ENCODE measurements at places on chromosomes 13 and 19. TPM values are rescaled to one million over a fixed set of nuclear protein-coding genes. Genes with fewer than 3 reads are reported as not detected.

DNA sequence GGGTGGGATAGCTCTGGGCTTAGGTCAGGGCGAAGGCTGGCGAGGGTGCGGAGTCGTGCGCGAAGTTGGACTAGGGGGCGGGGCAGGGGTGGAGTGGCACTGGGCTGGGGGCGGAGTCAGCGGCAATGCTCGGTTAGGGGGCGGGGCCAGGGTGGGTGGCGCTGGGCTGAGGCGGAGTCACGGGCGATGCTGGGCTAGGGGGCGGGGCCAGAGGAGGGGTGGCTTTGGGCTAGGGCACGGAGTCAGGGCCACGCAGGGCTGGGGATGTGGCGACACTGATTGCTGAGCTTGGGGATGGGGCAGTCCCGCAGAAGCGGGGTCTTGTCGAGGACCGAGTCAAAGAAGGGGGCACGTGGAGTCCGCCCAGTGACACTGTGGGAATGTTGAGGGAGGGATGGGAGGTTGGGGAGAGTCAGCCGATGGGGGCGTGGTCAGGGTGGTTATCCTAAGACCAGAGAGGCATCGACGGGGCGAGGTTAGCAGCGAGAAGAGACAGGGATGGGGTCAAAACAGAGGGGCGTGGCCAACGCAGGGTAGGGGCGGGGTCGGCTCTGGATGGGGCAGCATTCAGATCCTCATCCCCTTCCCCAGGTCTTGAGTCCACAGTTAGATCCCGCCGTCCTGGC, 8.7 kb downstream of the HOMER3 start:
- DNase-seq: no peak
- peaks cover 13% of the 10 kb centered on the region for H3K4me1 ChIP-seq
- peaks cover 53% of the 10 kb centered on the region for H3K36me3 ChIP-seq
- H3K27ac ChIP-seq: no peak overlapping the region
- H3K4me3 ChIP-seq: peak overlapping the region; percentile 31

GRCh38 chr13:113149711-113150549, 8.5 kb upstream of the PROZ start:
- H3K27me3 ChIP-seq: peaks cover 15% of the 10 kb centered on the region
- no peak for DNase-seq
- peaks cover 29% of the 10 kb centered on the region for H3K4me1 ChIP-seq

DNA sequence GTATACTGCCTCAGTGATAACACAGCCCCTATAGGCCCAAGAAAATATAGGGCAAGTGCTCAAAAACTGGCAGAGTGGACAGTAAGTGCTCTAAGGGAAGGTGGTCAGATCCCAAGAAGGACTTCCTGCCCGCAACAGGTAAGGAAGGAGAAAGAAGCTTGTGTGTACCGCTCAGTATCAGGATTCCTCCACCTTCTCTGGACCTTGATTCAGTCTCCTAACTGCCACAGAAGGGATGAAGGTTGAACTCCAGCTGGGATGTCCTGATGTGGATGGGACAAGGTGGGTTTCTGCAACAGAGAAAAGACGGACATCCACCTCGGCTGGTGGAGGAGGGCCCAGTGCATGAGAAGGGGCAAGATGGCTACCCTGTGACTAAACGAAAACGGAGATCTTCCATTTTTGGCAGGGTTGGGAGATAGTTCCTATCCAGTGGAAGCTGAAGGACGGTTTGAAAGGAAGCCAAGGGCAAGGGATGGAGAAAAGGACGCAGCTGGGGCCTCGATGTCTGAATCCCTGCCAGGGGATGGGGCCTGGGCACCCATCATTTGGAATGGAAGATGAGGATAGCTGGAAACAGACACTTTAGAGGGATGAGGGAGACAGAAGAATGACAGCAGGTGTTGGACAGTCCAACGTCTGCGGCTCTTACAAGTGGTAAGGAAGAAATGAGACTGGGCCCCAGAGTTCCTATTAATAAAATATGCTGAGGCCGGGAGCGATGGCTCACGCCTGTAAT, 1.3 kb upstream of the ATF5 start:
- H3K27me3 ChIP-seq: no peaks in the 10 kb centered on the region
- H3K4me1 ChIP-seq: peaks cover 24% of the 10 kb centered on the region
- H3K36me3 ChIP-seq: peaks cover 53% of the 10 kb centered on the region
- H3K4me3 ChIP-seq: no peak overlapping the region
- no peak overlapping the region for H3K27ac ChIP-seq
- no peak for DNase-seq

- no peaks in the 10 kb centered on the region for H3K36me3 ChIP-seq
- peak overlapping the region; percentile 87 for H3K27ac ChIP-seq
- peaks cover 38% of the 10 kb centered on the region for H3K4me1 ChIP-seq
- no peaks in the 10 kb centered on the region for H3K27me3 ChIP-seq
- peak overlapping the region; percentile 4 for H3K4me3 ChIP-seq
- DNase-seq: peak; percentile 93
These were observed 9.5 kb downstream of the B3GLCT start for GRCh38 chr13:31209172-31209840.

The CACNG8 gene
- 23.9 TPM for polyA plus RNA-seq

DNA sequence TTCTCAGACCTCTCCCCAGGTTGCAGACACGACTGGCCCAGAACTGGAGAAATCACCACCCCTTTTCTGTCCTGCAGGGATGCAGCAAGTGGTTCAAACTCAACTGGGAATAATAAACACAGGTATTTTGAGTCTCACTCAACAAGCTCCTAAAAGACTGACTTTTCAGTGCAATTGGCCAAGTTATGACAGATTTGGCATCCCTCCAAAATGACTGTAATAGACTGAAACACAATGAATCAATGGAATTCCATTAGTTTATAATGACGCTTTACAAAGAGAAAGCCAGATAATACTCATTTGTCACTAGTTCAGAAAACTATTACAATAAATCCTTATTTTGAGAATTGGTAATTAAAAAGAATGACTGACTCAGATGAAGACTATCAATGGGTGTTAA, 38.1 kb downstream of the MIPEP start:
- H3K27ac ChIP-seq: no peak overlapping the region
- H3K27me3 ChIP-seq: no peaks in the 10 kb centered on the region
- H3K36me3 ChIP-seq: peaks cover 4% of the 10 kb centered on the region
- H3K4me3 ChIP-seq: no peak overlapping the region
- peaks cover 3% of the 10 kb centered on the region for H3K4me1 ChIP-seq

- no peaks in the 10 kb centered on the region for H3K4me1 ChIP-seq
- no peaks in the 10 kb centered on the region for H3K27me3 ChIP-seq
- H3K27ac ChIP-seq: no peak overlapping the region
- no peak overlapping the region for H3K4me3 ChIP-seq
These were observed 9.5 kb downstream of the SERPINE3 start for GRCh38 chr13:51349016-51349415.

DNA sequence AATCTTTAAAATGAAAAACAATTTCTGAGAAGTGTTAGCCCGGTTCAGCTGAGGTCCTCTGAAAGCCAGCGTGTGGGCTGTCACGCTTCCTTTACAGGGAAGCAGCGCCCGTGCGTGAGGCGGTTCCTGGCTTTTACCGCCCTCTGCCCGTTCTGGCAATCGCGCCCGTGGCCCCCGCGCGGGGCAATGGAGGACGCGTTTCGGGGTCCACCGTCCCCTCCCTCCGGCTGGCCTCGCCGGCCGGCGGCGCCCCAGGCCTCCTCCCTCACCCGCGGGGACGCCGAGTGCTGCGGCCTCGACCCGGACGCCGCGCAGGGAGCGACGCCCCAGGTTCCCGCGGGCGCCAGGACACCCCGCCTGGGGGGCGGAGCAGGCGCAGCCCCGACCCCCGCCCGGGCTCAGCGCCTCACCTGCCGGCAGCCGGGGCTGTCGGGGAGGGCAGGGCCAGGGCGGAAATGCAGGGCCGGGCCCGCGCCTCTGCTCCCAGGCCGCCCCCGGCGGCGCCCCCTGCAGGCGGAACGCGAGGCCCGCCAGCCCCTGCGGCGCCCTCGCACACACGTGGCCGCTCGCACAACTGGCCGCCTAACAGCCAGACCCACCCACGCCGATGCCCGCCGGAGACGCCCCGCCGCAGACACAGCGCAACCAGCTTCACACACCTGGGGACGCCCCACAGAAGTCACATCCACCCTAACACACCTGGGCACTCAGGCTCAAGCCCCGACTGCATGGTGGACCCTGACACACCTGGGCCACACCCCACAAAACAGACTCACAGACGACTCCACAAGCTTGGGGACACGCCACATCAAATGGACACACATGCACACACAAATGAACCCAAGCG, at the start of gene GGACT:
Gene GGACT (minus strand): TSS at position 459 of the 847 bp plus-strand sequence. CDS start 56,198 bp downstream, outside the sequence.
- H3K27ac ChIP-seq: peak within 1 kb of the TSS; percentile 22
- peak within 1 kb of the TSS; percentile 46 for H3K4me3 ChIP-seq
- no peaks in the 10 kb centered on the region for H3K27me3 ChIP-seq

GRCh38 chr13:100392709-100393630, 195.6 kb downstream of the GGACT start:
- no peaks in the 10 kb centered on the region for H3K4me1 ChIP-seq
- H3K36me3 ChIP-seq: no peaks in the 10 kb centered on the region
- H3K27ac ChIP-seq: peak overlapping the region; percentile 78
- no peaks in the 10 kb centered on the region for H3K27me3 ChIP-seq
- DNase-seq: no peak

- no peak overlapping the region for H3K4me3 ChIP-seq
- DNase-seq: no peak
- H3K27ac ChIP-seq: no peak overlapping the region
- H3K36me3 ChIP-seq: peaks cover 36% of the 10 kb centered on the region
- peaks cover 29% of the 10 kb centered on the region for H3K4me1 ChIP-seq
These were observed 2.3 kb upstream of the ETV2 start for GRCh38 chr19:35639321-35639639.

DNA sequence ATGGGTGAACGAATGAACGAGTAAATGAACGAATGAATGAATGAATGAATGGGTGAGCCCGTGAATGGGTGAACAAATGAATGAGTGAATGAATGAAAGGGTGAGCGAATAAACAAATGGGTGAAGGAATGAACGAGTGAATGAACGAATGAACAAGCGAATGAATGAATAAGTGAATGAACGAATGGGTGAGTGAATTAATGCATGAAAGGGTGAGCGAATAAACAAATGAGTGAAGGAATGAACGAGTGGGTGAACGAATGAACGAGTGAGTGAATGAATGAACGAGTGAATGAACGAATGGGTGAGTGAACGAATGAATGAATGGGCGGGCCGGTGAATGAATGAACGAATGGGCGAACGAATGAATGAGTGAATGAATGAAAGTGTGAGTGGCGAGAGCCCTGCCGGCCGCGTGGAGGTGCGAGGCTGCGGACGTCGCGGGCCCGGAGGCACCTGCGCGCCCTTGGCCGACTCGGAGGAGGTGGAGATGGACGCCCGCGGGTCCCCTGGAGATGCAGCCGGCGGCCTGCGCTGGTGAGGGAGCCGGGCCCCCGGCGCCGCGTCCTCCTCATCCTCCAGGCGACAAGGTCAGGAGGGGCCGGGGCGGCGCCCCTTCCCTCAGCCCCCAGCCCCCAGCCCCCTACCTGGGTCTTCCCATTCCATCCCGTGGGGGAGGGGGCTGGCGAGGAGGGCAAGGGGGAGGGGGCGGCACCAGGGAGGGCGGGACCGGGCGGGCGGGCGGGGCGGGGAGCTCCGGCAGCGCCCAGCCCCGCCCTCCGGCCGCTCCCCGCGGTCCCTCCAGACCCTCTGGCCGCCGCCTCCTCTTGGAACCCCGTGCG, 15.4 kb downstream of the ANKRD24 start:
- H3K4me3 ChIP-seq: no peak overlapping the region
- peaks cover 17% of the 10 kb centered on the region for H3K27me3 ChIP-seq
- DNase-seq: peak; percentile 11
- H3K36me3 ChIP-seq: no peaks in the 10 kb centered on the region

DNA sequence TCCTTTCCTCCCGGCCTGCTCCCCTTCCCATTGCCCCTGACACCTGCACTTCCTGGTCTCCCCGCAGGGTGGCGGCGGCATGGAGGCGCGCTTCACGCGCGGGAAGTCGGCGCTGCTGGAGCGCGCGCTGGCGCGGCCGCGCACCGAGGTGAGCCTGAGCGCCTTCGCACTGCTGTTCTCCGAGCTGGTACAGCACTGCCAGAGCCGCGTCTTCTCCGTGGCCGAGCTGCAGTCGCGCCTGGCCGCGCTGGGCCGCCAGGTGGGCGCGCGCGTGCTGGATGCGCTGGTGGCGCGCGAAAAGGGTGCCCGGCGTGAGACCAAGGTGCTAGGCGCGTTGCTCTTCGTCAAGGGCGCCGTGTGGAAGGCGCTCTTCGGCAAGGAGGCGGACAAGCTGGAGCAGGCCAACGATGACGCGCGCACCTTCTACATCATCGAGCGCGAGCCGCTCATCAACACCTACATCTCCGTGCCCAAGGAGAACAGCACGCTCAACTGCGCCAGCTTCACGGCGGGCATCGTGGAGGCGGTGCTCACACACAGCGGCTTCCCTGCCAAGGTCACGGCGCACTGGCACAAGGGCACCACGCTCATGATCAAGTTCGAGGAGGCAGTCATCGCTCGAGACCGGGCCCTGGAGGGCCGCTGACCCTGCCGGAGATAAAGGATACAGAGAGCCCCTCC, 1.7 kb downstream of the TRAPPC5 start:
- H3K36me3 ChIP-seq: peaks cover 52% of the 10 kb centered on the region
- DNase-seq: no peak
- H3K27ac ChIP-seq: no peak overlapping the region

GRCh38 chr19:49929121-49929610, at the start of the genes ATF5 and NUP62:
ATF5 (plus strand) TSS chr19:49929205; CDS start chr19:49930851, 1,646 bp downstream.
NUP62 (minus strand) TSS chr19:49929504; CDS start chr19:49909807, 19,697 bp downstream.
- H3K4me1 ChIP-seq: peaks cover 24% of the 10 kb centered on the region
- H3K27me3 ChIP-seq: no peaks in the 10 kb centered on the region
- H3K36me3 ChIP-seq: peaks cover 42% of the 10 kb centered on the region
- H3K27ac ChIP-seq: peak within 1 kb of the TSS; percentile 98
- DNase-seq: peak; percentile 97
- peak within 1 kb of the TSS; percentile 96 for H3K4me3 ChIP-seq

DNA sequence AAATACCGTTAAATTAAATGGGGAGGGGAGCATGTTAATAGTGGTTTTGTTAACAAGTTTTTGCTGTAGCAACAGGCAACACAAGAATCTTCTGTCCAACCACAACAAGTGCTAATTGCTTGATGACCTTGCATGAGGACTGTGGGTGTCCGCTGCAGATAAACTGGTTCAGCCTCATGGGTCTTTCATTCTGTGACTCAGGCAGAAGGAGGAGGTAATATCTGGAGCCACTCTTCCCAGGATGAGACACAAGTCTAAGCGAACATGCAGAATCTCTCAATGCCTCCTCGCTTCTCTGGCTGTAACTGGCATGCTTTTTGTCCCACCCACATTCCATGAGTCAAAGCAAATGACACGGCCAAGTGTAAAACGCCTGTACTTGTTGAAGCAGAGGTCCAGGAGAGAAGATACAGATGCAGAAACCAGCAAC, 56.6 kb upstream of the MYO16 start:
- H3K27ac ChIP-seq: no peak overlapping the region
- no peaks in the 10 kb centered on the region for H3K27me3 ChIP-seq
- no peaks in the 10 kb centered on the region for H3K36me3 ChIP-seq
- no peak overlapping the region for H3K4me3 ChIP-seq
- no peak for DNase-seq

GRCh38 chr19:16160445-16160942, 12.8 kb downstream of the CIB3 start:
- no peaks in the 10 kb centered on the region for H3K27me3 ChIP-seq
- H3K36me3 ChIP-seq: no peaks in the 10 kb centered on the region
- no peak overlapping the region for H3K27ac ChIP-seq
- no peak for DNase-seq
- no peak overlapping the region for H3K4me3 ChIP-seq

The KCTD4 gene
- 6.4 TPM for polyA plus RNA-seq

- no peak overlapping the region for H3K4me3 ChIP-seq
- peaks cover 7% of the 10 kb centered on the region for H3K27me3 ChIP-seq
- H3K36me3 ChIP-seq: no peaks in the 10 kb centered on the region
- H3K4me1 ChIP-seq: peaks cover 15% of the 10 kb centered on the region
- DNase-seq: no peak
These were observed 12.0 kb upstream of the MATK start for GRCh38 chr19:3798137-3798536.

- no peaks in the 10 kb centered on the region for H3K27me3 ChIP-seq
- no peak for DNase-seq
- no peaks in the 10 kb centered on the region for H3K36me3 ChIP-seq
These were observed 113.4 kb downstream of the UBL3 start for GRCh38 chr13:29737061-29737460.

- H3K4me3 ChIP-seq: peak overlapping the region; percentile 9
- H3K36me3 ChIP-seq: no peaks in the 10 kb centered on the region
- H3K27me3 ChIP-seq: peaks cover 29% of the 10 kb centered on the region
- no peak overlapping the region for H3K27ac ChIP-seq
- peak; percentile 31 for DNase-seq
These were observed 4.7 kb upstream of the MYBPC2 start for GRCh38 chr19:50427997-50428425.

Measured in spinal cord (tissue), 10 donors.